ENCODE measurements at places on chromosomes 12 and 14. TPM values are rescaled to one million over a fixed set of nuclear protein-coding genes. Genes with fewer than 3 reads are reported as not detected.

CLEC2B gene
- 1.4 TPM for total RNA-seq

NUMB gene
- 41.9 TPM for total RNA-seq

OAS3 gene
- total RNA-seq: 33.3 TPM

TAS2R7 gene
- total RNA-seq: not detected

LRTM2 gene
- not detected for total RNA-seq

PPP2R5C gene
- total RNA-seq: 59.2 TPM

Data from A549 treated with RU486 at 1 μM for 4 hours (cell line).